ENCODE measurements at places on chromosomes 3 and 15.

DNA sequence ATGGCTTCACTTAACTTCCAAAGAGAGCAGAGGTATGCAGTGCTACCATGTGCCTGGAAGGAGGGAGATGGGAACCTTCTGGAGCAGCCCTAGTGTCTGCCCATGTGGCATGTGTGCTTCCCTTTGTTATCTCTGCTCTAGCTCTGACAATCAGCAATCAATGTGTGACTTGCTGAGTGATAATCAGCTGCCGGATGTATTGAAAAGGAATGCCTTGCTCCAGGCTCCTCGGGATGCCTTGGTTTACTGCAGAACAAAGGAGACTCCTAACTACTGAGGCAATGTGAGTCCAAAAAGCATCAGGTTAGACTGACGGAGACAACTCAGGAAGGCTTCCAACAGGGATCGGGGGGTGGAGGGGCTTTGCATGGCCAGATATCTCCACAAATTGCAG, 36.0 kb upstream of the CORO2B start:
- DNase-seq = no peak

GRCh38 chr3:169146179-169146665, 517.3 kb downstream of the MECOM start:
- peak; percentile 84 for DNase-seq

DNA sequence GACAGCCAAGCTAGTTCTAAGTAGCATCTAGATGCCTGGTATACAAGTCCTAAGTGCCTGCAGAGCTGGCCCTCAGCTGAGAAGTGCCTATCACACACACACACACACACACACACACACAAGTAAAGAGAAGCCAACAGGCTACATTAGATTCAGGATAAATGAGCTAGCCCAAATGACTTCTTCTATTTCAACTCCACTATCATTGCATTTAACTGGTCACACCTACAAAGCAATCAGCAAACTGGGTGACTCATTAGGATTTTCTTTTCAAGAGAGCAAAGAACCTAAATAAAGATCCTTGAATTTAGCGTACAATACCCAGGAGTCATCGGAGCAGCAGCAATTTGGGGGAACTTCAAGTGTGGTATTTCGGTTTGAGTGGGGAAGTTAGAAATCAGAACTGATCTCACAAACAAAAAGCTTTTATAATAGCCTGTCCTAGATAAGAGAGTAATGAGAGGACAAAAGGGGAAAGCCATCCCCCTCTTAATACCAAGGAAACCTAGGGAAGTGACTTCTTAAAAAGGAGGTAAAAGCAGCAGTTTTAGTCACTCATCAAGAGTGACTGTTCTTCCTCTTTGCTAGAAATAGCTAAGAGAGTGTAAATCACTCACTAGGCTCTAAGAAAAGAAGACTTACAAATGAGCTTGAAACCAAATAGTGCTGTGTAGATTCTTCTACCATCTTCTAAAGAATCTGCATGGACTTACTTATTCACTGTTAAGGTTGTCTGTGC, 112.7 kb downstream of the TNIK start:
- DNase-seq = peak; percentile 62

- DNase-seq = no peak
Observed at GRCh38 chr15:92075764-92076163, 222.3 kb downstream of the SLCO3A1 start.

DNA sequence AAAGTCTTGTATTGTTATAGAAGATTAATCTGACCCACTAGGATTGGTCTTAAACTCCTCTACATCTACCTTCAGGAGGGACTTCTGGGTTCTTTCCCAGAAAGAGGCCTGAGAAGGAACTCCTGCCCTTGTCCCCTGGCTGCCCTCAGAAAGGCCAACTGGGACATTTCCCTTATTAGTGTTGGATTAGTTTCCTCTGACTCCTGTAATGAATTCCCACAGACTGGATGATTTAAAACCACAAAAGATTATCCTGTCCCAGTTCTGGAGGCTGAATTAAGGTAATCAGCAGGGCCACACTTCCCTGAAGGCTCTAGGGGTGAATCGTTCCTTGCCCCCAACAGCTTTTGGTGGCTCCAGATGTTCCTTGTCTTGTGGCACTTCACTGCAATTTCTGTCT, 102.8 kb upstream of the NMNAT3 start:
- peak; percentile 21 for DNase-seq

GRCh38 chr3:178823591-178824246, 247.9 kb downstream of the ZMAT3 start:
- no peak for DNase-seq

DNA sequence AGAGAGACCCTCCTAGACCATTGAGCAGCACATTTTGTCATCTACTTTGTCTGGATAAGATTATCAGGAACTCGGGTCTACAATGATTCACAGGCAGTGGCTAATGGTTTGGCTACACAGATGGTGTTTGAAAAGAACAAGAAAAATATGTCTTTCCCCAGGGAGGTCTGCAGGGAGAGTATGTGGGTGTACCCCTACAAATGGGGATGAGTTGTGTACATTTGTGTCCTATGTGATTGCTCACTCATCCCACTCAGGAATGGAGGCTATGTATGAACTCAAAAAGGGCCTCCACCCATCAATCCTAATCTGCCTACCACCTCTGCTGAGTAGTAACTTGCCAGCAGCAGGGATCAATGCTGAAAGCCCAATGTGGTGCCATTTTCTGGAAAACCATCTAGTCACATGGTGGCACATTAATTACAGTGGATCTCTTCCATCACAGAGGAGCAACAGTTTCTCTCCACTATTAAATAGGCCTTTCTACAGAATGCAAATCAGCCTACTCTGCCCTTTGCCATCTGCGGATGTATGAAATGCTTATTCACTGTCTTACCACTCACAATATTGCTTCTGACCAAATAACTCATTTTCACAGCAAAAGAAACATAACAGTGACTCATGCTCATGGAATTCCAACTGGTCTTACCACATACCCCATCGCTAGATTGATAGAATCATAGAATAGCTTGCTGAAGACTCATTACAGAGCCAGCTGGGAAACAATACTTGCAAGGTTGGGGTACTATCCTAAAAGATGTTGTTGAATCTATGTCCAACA, 48.3 kb upstream of the TRIM42 start:
- DNase-seq = peak; percentile 93

GRCh38 chr3:161108840-161109239, 3.7 kb upstream of the B3GALNT1 start:
- DNase-seq = peak; percentile 55

DNA sequence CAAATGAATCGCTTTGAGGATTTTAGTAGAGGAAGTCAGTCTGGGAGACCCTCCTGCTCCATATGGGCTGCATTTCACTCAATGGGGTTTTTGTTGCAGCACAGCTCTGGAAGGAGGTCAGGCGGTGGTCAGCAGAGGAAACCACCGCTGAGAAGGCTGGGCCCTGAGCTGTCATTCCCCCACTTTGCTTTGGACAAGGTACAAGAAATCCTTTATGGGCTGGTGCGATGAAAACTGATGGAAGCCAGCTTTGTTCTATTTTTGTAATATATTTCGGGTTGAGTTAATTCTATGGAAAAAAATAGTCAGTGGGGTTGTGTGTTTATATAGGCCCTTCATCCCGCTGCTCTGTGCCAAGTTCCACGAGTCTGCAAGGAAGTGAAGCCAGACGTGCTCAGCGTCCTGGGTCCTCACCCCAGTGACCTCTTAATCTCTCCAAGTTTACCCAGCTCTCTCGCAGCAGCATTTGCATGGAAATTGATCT, 157.1 kb upstream of the TMC3 start:
- DNase-seq = peak; percentile 84

DNA sequence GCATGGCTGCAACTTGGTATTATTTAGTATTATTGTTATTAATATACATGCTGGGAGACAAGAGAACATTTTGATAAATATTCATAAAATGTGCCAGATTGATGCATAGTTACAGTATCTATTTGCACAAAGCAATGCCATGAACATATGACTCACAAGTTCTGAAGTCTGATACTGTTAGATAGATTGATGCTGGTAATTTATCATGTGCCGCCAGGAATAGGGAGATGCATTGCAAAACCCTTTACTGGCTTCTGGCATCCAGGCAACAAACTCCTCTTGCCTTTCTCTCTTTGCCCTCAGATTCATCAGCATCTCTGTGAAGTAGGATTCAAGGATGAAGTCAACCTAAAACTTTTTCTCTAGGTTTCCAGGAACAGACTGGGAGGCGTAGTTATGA, 41.0 kb upstream of the SLC25A26 start:
- DNase-seq = peak; percentile 49

DNA sequence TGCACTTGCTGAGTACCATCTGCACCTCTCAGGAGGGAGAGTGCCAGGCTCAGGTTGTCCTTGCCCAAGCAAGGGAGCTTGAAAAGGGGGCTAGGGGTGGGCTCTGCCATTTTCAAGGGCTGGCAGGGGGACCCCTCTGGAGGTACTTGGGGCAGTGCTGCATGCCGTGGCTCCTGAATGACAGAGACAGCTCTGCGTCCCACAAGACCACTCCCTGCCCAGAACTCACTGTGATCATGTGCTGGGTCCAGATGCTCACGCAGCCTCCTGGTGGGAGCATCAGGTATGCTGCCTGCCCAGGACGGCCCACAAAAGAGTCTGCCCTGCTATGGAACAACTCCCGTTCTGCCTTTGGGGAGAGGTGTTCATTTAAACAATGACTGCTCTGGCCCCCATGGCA, 165.2 kb downstream of the GOLGA6L4 start:
- DNase-seq = no peak

- peak; percentile 59 for DNase-seq
Observed at GRCh38 chr3:16828815-16829214, 55.9 kb upstream of the PLCL2 start.

GRCh38 chr3:27360113-27361078, 8.8 kb downstream of the NEK10 start:
- peak; percentile 37 for DNase-seq

- no peak for DNase-seq
Observed at GRCh38 chr15:68806220-68807060, 14.3 kb downstream of the ANP32A start.

- DNase-seq = peak; percentile 2
Observed at GRCh38 chr3:143526011-143526545, 322.2 kb downstream of the SLC9A9 start.

DNA sequence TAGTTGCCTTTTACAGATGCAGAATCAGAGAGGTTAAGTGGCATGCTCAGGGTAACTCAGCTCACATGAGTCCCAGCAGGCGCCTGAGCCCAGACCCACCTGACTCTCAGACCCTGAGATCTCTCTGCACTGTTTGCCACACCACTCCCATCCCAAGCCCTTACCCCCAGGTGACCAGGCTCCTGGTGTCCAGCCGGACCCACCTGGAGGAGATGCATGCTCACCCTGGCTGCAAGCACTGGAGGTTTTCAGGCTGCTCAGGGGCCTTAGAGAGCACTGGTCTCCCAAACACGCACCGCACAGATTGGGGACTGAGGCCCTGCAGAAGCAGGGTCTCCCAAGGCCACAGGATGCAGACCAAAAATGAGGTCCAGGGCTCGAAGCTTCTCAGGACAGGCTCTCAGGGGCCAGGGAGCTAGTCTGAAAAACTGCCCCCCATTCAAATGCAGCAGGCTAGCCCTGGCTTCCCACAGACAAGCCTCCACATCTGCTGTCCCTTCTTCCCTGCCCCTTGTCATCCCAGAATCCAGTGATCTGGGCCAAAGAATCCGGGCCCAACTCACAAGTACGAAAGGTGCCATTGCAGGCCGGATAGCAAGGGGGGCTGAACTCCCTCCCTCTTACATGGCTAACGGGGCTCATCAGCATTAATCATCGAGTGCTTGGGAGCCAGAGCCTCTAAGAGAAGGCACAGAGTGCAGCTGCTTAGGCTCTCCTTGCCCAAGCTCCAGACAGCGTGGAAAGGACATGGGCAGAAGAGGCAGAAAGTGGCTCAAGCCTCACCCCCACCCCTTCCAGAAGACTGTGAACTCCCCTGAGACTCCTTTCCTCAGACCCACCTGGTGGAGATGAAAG, 90.2 kb upstream of the PRR20G start:
- DNase-seq = no peak

- peak; percentile 14 for DNase-seq
Observed at GRCh38 chr3:129343643-129344360, 65.1 kb downstream of the HMCES start.
